ENCODE measurements at places on chromosomes 7 and 10.

- DNase-seq = no peak
Observed at GRCh38 chr7:126489874-126490273, 762.9 kb downstream of the GRM8 start.

- DNase-seq = no peak
Observed at GRCh38 chr10:49107111-49107886, 8.0 kb downstream of the VSTM4 start.

DNA sequence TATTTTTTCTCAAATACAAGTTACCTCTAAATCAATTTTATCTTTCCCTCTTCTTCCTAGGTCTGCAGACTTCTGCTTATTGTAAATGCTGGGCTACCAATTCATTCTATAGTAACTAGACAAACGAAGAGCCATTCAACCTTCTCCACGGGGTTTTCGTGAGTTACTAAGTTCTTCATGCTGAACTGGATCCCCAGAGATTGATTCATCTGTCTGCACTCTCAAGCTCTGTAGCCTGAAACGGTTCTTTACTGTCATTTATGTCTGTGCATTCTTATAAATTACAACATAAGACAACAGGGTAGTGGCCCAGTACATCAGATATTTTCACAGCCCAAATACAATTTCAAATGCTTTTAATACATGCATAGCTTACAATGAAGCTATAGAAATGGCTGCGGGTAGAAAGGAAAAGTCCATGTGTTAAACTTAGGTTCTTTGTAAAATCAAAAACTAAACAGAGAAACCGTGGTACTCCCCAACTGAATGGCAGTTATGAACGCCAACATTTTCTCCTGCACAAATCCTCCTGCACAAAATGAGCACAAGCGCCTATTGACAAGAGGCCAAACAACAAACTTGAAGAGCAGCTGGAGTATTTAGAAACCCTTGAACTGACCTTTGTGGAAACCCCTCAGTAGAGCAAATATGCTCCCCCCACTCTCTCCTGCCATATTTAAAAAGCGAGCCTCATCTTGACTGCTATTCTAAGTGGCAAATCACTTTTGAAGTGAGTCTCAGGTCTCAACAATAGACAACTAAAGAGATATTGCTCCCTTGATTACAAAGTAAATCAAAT is 20.7 kb downstream of the LAMB1 start:
- no peak for DNase-seq

DNA sequence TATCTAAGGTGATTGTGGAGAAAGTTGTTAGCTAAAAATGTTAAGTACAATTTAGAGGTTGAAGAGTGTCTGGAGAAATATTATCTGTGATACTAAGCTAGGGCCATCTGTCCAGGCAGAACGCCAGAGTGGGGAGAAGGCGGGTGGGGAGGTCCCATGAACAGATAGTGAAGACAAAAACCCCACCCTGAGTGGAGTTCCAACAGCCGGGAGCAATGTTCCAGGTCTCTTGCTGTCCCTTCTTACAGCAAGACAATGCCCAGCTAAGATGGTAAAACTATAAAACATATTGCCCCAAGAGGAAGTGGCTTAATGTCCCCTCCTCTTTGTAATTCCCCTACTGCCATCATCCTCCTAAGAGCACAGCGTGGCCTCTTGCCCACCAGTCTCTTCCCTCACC is 10.4 kb upstream of the IL15RA start:
- DNase-seq = no peak

DNA sequence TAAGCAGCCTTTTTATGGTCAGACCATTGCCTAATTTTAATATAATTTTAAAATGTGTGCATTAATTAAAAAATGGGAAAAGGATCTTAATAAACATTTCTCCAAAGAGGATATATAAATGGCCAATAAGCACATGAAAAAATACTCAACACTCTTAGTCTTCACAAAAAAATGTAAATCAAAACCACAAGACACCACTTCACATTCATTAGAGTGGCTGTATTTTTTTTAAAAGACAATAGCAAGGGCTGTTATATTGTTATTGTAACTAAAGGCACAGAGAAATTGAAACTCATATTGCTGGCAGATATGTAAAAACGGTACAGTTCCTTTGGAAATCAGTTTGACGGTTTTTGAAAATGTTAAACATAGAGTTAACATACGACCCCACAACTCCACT is 3.2 kb upstream of the CROT start:
- no peak for DNase-seq

DNA sequence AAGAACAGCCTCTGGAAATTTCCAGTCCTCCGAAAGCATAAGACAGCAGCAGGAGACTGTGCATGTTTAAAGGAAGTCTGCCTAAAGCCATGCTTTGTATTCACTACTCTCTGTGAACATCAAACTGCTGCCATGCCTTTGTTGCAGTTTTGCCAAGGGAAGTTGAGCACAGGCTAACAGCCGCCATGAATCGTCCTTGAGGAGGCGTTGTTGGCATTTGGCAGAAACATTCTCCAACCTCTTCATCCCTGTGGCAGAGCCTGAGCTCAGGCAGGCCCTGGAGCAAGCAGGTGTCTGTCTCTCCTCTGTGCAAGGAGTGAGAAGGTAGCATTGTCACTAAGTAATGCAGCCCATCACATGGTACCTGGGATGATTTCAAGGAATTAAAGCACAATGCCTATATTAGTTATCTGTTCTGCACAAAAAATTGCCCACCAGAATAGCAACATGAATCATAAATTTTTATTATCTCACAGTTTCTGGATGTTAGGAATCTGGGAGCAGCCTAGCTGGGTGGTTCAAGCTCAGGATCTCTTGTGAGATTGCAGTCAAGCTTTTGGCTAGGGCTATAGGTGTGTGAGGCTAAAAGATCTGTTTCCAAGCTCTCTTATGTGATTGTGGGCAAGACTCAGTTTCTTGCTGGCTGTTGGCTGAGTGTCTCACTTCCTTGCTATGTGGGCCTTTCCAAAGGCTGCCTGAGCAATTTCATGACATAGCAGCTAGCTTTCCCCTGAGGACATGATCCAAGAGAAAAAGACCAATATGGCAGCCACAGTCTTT is 46.5 kb upstream of the KIAA1217 start:
- DNase-seq = no peak

GRCh38 chr10:93413252-93413689 is 68.9 kb downstream of the MYOF start:
- DNase-seq = no peak

- no peak for DNase-seq
Observed at GRCh38 chr7:47669901-47670384, 88.0 kb upstream of the TNS3 start.

DNA sequence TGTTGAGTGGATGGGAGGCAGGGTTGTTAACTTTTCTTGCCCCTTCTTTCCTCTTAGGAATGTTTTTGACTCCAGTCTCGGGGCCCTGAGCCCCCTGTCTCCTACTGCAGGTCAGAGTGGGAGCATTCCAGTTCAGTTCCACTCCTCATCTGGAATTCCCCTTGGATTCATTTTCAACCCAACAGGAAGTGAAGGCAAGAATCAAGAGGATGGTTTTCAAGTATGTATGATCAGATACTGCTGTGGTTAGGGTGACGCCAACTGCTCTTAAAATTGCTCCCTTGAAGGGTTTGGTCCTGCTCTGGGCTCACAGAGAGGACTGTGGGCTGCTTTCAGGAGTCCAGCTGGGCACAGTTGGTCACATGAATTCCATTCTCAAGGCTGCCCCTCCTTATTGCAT is 22.0 kb downstream of the VWA2 start:
- DNase-seq = no peak

- DNase-seq = no peak
Observed at GRCh38 chr10:48282829-48283228, 8.3 kb upstream of the FRMPD2 start.

DNA sequence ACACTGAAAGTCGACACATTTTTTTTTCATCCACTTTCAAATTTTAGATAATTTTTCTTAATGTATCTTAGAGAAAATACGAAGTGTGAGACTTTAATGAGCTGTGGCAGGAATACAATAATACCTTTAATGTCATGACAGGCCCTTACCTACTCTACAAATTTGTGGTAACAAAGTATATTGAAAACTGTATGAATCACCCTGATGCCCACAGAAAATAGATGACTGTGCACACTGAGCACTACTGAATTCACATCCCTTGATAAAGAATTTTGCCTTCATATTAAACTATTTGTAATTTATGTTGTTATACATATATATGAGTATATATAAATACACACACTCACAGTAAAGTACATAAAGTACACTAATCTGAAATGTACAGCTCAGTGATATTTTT is 51.7 kb downstream of the AKR1D1 start:
- DNase-seq = no peak

- DNase-seq = no peak
Observed at GRCh38 chr7:154783281-154783909, 219.5 kb downstream of the PAXIP1 start.

GRCh38 chr10:28514648-28515047 is 18.3 kb upstream of the WAC start:
- no peak for DNase-seq

DNA sequence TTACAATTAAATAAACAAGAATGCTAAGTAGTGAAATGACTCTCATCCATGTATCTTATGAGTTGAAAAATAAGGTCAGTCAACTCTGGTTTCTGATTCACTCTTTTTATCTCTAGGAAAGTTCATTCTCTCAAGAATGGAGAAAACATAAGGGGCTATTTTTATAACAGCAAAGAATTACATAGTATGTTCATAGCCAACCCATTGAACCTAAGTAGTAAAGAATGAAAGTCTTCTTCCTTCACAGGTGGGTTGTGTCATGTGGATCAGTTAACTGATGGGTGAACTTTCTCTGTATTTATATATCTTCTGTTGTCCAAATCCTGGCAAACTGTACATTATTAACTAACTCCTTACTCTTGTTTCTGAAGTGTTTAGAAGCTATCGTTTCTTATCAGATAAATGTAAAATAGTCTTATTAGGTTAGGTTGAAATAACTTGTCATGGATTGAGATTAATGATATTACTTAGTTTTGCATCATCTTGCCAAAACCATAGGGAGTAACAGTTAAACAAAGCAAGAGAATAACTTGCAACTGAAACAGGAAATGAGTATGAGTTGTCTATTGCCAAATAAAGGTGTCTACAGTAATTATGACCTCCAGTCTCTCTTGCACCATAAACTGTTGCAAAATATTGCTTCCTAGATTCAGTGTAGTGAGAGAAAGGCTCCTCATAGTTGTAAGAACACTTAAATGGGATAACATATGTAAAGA is 86.8 kb downstream of the ANKRD7 start:
- no peak for DNase-seq

DNA sequence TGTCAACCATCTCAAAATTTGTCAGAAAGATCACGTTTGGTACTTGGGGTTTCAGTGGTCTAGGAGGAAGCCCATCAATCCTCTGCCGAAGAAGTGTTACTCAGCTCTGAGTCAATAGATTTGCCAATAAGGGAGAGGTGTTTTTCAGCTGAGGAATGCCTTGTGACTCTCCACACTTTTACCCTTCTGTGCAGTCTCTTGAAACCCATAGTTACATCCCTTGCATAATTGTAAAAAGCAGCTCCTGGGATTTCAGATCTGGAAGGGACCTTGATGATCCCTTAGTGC is 47.5 kb downstream of the INSYN2A start:
- DNase-seq = no peak

DNA sequence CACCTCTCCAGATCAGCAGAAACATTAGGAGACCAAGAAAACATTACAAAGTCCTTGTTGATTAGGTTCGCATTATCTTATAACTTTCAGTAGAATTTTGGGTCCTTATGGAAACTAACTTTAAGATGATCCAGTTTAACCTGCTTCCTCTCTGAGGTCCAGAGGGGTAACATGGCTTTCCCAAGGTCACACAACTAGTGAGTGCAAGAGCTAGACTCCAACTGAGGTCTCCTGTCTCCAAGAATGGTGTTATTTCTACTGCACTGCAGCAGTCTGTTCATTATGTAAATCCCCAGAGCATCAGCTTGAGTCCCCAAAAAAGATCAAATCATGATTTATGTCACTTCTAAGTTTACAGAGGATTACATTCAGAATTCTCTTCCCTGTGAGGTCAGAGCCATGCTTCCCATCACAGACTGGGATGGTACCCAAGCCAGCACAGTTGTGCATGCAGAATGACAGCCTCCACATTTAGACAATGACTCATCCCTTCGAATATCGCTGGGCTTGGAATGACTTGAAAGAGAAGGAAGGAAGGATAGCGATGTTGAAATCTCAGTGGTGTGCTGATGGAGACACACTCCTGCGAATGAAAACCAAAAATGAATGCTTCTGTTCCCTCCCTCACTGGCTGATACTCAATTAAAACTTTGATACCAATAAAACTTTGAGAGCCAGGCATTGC is 163.1 kb upstream of the PLXNA4 start:
- DNase-seq = no peak

DNA sequence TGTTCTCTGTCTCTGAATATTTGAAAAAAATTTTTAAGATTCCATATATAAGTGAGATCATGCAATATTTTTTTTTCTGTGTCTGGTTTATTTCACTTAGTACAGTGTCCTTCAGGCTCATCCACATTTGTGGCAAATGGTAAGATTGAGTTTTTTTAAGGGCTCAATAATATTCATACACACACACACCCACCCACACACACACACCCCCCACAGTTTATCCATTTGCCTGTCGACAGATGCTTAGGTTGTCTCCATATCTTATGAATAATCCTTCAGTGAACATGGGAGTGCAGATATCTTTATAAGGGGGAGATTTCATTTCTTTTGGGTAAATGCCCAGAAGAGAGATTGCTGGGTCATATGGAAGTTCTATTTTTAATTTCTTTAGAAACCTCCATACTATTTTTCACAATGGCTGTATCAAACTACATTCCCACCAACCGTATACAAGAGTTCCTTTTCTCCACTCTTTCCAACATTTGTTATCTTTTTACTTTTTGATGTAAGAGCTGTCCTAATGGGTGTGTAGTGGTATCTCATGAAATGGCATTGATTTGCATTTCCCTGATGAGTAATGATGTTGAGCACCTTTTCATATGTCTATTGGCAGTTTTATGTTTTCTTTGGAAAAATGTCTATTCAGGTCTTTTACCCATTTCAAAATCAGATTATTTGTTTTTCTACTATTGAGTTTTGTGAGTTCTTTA is 35.0 kb downstream of the AUTS2 start:
- DNase-seq = no peak

DNA sequence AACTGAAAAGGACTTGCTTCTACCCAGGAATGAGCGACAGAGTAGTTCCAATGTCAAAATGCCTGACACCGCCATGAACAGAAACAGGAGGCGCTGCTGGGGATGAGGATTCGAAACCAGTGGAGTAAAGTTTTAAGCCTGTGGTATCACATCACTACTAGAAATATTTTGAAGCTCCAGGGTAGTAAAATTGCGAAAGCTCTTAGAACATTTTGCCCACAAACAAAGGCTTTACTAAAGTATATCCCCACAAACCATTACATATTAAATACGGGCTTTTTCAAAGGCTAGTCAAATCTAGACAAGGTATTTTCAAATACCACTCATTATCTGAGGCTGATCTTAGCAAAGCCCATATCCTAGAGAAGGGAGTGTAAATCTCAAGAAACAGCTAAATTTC is 2.4 kb downstream of the PRDX3 start:
- no peak for DNase-seq

Data from activated CD4-positive, CD25-positive, alpha-beta regulatory T cell (primary cell).